ENCODE measurements at places on chromosomes 4 and X.
A peak's percentile ranks its signal among the peaks of the same experiment; 100 is the strongest.

GRCh38 chr4:30619679-30620078 lies 100.5 kb upstream of the PCDH7 start:
- H3K4me3 ChIP-seq: no peak overlapping the region
- H3K4me1 ChIP-seq: no peaks in the 10 kb centered on the region
- H3K27ac ChIP-seq: no peak overlapping the region
- no peaks in the 10 kb centered on the region for H3K36me3 ChIP-seq

- no peaks in the 10 kb centered on the region for H3K27me3 ChIP-seq
- no peaks in the 10 kb centered on the region for H3K36me3 ChIP-seq
- peaks cover 9% of the 10 kb centered on the region for H3K4me1 ChIP-seq
- no peak overlapping the region for H3K27ac ChIP-seq
- DNase-seq: no peak
Measured at GRCh38 chrX:69238887-69239231, 73.6 kb upstream of the PJA1 start.

- no peak for DNase-seq
- no peaks in the 10 kb centered on the region for H3K36me3 ChIP-seq
- H3K27ac ChIP-seq: no peak overlapping the region
- no peaks in the 10 kb centered on the region for H3K27me3 ChIP-seq
Measured at GRCh38 chr4:31788676-31789075, 1068.5 kb downstream of the PCDH7 start.

GRCh38 chr4:87961993-87962392 lies 13.5 kb upstream of the SPP1 start:
- H3K27me3 ChIP-seq: peaks cover 7% of the 10 kb centered on the region
- H3K27ac ChIP-seq: no peak overlapping the region
- no peak overlapping the region for H3K4me3 ChIP-seq
- no peaks in the 10 kb centered on the region for H3K36me3 ChIP-seq
- H3K4me1 ChIP-seq: no peaks in the 10 kb centered on the region
- no peak for DNase-seq

DNA sequence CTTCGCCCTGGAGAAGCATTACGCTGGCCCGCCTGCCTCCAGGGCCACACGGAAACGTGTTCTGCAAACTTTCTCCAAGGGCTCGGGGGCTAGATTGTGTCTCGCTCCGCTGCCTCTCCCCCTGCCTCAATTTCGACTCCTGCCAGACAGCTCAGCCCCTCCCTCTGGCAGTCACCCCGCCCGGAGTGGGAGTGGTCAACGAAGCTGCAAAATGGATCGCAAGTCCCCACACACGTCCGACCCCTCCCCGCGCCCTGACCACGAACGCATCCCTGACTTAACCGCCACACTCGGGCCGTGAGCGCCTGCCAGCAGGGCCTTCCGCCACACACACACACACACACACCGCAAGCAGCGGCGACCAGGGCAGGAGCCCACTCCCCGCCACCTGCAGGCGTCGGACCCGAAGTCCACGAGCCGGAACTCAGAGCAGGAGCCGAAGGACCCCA lies 47.0 kb upstream of the NKAP start:
- DNase-seq: no peak
- no peaks in the 10 kb centered on the region for H3K27me3 ChIP-seq
- no peak overlapping the region for H3K27ac ChIP-seq
- H3K36me3 ChIP-seq: no peaks in the 10 kb centered on the region
- peaks cover 20% of the 10 kb centered on the region for H3K4me1 ChIP-seq

- DNase-seq: no peak
- H3K27ac ChIP-seq: no peak overlapping the region
- H3K4me3 ChIP-seq: no peak overlapping the region
- no peaks in the 10 kb centered on the region for H3K4me1 ChIP-seq
- H3K36me3 ChIP-seq: no peaks in the 10 kb centered on the region
- H3K27me3 ChIP-seq: no peaks in the 10 kb centered on the region
Measured at GRCh38 chr4:118400356-118400755, 47.6 kb upstream of the PRSS12 start.

DNA sequence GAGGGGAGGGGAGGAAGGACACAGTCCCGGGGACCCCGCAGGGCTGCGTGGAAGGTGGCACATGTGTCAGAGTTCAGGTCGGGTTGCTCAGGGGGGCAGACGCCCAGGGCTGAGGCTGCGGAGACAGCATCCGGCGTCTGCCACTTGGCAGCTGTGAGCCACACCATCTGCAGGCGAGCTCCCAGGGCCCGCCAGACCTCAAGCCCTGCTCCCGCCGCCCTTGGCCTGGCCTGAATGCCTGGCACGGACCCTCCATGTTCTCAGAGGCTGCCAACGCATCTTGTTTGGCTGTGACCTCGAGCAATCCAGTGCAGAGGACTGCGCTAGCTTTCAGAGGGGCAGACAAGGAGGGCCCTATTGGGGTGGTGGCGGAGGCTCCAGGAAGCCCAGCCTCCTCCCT lies 5.1 kb downstream of the BGN start:
- H3K4me1 ChIP-seq: peaks cover 50% of the 10 kb centered on the region
- DNase-seq: peak; percentile 52
- H3K27ac ChIP-seq: peak overlapping the region; percentile 85
- peaks cover 3% of the 10 kb centered on the region for H3K36me3 ChIP-seq

DNA sequence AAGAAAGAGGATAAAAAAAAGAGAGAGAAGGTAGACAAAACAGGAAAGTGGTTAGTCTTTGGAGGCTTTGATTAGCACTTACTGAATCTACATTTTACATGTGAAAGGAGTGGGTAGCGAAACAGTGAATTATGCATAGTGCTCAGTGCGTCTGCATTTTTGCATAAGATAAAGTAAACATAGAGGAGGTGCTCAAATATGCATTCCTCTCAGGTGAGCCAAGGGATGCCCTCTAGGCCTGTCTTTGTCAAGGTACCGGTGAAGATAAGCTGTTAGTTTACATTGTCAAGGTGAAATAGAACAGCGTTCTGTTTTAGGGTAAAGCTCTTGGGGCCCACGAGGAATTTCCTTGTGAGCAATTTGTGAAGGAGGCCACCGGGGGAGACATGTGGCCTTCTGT lies 260.6 kb downstream of the TRIML1 start:
- no peak for DNase-seq
- no peaks in the 10 kb centered on the region for H3K4me1 ChIP-seq
- H3K4me3 ChIP-seq: no peak overlapping the region
- no peaks in the 10 kb centered on the region for H3K36me3 ChIP-seq

GRCh38 chrX:146154191-146154590 lies 336.6 kb downstream of the SLITRK2 start:
- peak; percentile 18 for DNase-seq
- H3K27me3 ChIP-seq: no peaks in the 10 kb centered on the region
- no peak overlapping the region for H3K4me3 ChIP-seq
- H3K4me1 ChIP-seq: no peaks in the 10 kb centered on the region
- H3K36me3 ChIP-seq: no peaks in the 10 kb centered on the region

- peak overlapping the region; percentile 56 for H3K27ac ChIP-seq
- no peak for DNase-seq
- no peaks in the 10 kb centered on the region for H3K27me3 ChIP-seq
- no peak overlapping the region for H3K4me3 ChIP-seq
- H3K36me3 ChIP-seq: no peaks in the 10 kb centered on the region
Measured at GRCh38 chrX:33188286-33188685, 23.1 kb downstream of the DMD start.

DNA sequence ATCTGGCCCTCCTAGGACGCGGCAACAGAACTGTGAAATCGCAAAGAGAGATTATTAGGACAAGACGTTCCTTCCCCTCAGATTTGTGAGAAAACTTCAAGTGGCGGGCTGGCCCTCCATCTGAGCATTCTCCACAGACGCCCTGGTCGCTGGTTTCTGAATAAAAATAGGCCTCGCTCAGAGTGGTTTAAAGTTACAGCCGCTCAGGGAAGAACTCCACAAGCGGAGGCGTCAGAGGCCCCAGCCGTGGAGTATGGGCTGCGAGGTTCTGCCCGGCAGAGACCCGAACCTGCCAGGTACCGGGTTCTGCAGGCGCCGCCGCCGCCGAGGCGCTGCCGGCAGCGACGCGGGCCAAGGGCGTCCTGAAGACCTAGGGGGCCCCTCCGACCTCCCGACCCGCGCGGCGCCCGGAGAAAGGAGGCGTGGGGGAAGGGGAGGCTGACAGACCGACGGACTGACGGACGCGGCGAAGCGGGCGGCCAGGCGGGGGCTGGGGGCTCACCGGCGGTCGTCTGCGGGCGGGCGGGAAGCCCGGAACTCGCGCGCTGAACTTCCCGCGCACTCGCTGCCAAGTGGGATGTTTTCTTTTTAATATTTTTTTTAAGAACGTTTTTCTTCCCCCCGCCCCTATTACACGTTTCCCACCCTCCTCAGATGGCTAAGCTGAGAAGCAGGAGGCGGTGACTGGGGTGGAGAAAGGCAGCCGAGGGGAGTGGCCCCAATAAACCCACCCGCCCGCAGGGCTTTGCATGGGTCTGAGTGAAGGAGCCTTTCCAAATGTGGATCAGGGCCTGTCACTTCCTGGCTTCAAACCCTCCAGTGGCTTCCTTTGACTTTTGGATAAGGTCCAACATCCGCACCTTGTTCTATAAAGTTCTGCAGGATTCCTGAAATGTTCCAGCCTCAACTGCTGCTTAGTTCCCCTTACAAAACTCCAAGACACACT lies at the start of gene PABPC4L:
TSS of gene PABPC4L (minus strand) at position 574 of the 946 bp plus-strand sequence. CDS start 770 bp downstream, outside the sequence.
- no peaks in the 10 kb centered on the region for H3K4me1 ChIP-seq
- H3K36me3 ChIP-seq: no peaks in the 10 kb centered on the region
- peak within 1 kb of the TSS; percentile 70 for H3K4me3 ChIP-seq
- H3K27ac ChIP-seq: peak within 1 kb of the TSS; percentile 82
- DNase-seq: peak; percentile 66

GRCh38 chr4:3285558-3286334 lies 7.1 kb upstream of the RGS12 start:
- no peaks in the 10 kb centered on the region for H3K36me3 ChIP-seq
- H3K27me3 ChIP-seq: peaks cover 49% of the 10 kb centered on the region
- H3K27ac ChIP-seq: no peak overlapping the region
- peak; percentile 69 for DNase-seq
- no peaks in the 10 kb centered on the region for H3K4me1 ChIP-seq

- no peaks in the 10 kb centered on the region for H3K4me1 ChIP-seq
- H3K27ac ChIP-seq: no peak overlapping the region
- H3K4me3 ChIP-seq: no peak overlapping the region
- no peaks in the 10 kb centered on the region for H3K36me3 ChIP-seq
- no peaks in the 10 kb centered on the region for H3K27me3 ChIP-seq
Measured at GRCh38 chr4:11700751-11701226, 272.1 kb upstream of the HS3ST1 start.

GRCh38 chrX:103919270-103919637 lies 43.2 kb upstream of the TMSB15B start:
- peak overlapping the region; percentile 73 for H3K4me3 ChIP-seq
- H3K4me1 ChIP-seq: no peaks in the 10 kb centered on the region
- no peaks in the 10 kb centered on the region for H3K36me3 ChIP-seq
- no peak for DNase-seq

DNA sequence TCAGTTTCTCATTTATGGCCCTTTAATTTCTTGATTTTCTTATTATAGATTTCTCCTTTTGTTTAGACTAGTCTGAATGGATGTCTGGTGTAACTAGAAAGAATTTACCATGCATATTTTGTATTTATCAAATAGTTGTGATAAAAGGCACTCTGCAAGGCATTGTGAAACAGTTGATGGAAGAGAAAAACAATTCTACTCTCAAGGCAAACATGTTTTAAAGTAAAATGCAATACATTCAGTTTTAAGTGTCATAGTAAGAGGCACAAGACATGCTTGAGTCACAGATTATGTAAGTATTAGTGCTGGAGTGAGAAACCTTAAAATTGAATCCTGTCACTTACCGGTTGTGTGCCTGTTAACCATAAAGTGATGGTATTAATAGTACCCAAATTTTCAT lies 283.3 kb upstream of the DKK2 start:
- DNase-seq: no peak
- H3K4me3 ChIP-seq: no peak overlapping the region
- H3K27ac ChIP-seq: no peak overlapping the region
- H3K27me3 ChIP-seq: no peaks in the 10 kb centered on the region

DNA sequence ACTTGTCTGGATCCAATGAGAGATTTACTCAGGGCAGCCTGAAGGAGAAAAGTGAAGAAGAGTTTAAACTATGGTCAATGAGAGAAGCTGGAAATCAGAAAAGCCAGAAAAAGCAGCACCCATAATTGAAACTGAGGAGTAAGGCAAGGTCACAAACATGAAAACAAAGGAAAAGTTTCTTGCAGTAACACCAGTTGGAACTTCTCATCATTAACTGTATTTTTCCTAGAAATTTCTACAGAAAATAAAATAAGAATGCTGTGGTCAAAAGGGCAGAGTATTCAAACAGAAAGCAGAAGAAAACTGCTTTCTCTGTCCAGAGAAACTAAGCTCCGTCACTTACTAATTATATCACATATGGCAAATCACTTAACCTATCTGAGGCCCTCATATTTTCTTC lies 102.2 kb downstream of the OR13H1 start:
- H3K27ac ChIP-seq: no peak overlapping the region
- no peaks in the 10 kb centered on the region for H3K4me1 ChIP-seq
- no peaks in the 10 kb centered on the region for H3K27me3 ChIP-seq
- no peak overlapping the region for H3K4me3 ChIP-seq
- no peaks in the 10 kb centered on the region for H3K36me3 ChIP-seq

GRCh38 chr4:113433116-113433515 lies 328.4 kb downstream of the CAMK2D start:
- DNase-seq: no peak
- H3K27ac ChIP-seq: peak overlapping the region; percentile 59
- no peaks in the 10 kb centered on the region for H3K27me3 ChIP-seq
- H3K36me3 ChIP-seq: no peaks in the 10 kb centered on the region

GRCh38 chr4:35216636-35217035 lies 1027.7 kb downstream of the ARAP2 start:
- no peak for DNase-seq
- no peaks in the 10 kb centered on the region for H3K36me3 ChIP-seq
- H3K27me3 ChIP-seq: no peaks in the 10 kb centered on the region
- H3K4me3 ChIP-seq: no peak overlapping the region
- no peak overlapping the region for H3K27ac ChIP-seq
- no peaks in the 10 kb centered on the region for H3K4me1 ChIP-seq

Data from tibial artery (tissue), 4 donors.